ENCODE measurements at places on chromosomes 13 and 19. TPM values are rescaled to one million over a fixed set of nuclear protein-coding genes. Genes with fewer than 3 reads are reported as not detected.

GNA15 gene
- not detected for total RNA-seq

ZNF675 gene
- 7.8 TPM for total RNA-seq

AP3D1 gene
- 85.0 TPM for total RNA-seq

KL gene
- total RNA-seq = 0.13 TPM

LILRA5 gene
- not detected for total RNA-seq
